ENCODE measurements at places on chromosomes 3 and 15. TPM values are rescaled to one million over a fixed set of nuclear protein-coding genes. Genes with fewer than 3 reads are reported as not detected.

Gene ZNF717
- total RNA-seq: 10.3 TPM

Gene POPDC2
- 0.66 TPM for total RNA-seq

DNA sequence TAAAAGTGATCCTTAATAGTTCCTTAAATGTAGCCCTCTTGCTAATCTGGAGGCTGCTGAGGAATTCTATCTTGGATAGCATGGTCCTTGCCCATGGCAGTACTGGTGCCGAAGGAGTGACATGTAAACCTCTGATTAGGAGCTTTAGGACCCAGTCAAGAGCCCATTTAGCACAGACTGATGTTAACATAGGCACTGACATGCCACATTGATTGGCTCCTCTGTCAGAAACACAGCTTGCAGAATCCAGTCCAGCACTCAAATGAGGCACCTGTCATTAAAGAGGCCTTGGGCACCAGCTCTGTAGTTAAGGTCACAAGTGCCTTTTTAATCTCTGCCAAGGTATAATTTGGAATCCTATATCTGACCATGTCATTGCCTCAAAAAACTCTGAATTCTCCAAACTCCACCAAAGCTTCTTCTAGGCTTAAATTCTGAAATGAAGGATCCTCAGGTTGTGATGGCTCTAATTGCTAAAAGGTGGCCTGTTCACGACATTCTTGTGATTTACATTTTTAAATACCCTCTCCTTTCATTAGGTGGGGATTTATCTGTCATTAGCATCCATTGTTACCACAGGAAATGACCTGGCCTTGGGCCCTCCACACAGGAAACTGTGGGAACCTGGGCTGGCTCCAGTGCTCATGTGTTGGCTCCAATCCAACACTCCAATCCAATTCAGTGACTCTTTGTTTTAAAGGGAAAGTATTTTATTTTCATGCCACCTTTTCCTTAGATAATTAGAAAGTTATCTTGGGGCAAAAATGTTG, 57.3 kb upstream of the RNF7 start:
- H3K27me3 ChIP-seq: peaks cover 4% of the 10 kb centered on the region
- H3K4me3 ChIP-seq: no peak overlapping the region
- no peaks in the 10 kb centered on the region for H3K36me3 ChIP-seq
- peaks cover 5% of the 10 kb centered on the region for H3K4me1 ChIP-seq
- DNase-seq: no peak

GRCh38 chr3:143123353-143123984, 3.9 kb downstream of the CHST2 start:
- peaks cover 5% of the 10 kb centered on the region for H3K36me3 ChIP-seq
- H3K27ac ChIP-seq: peak overlapping the region; percentile 59
- DNase-seq: no peak
- H3K4me1 ChIP-seq: peaks cover 24% of the 10 kb centered on the region

GRCh38 chr3:194206320-194206719, 70.4 kb downstream of the HES1 start:
- H3K36me3 ChIP-seq: no peaks in the 10 kb centered on the region
- peaks cover 16% of the 10 kb centered on the region for H3K27me3 ChIP-seq
- DNase-seq: no peak
- no peak overlapping the region for H3K4me3 ChIP-seq
- H3K4me1 ChIP-seq: peaks cover 29% of the 10 kb centered on the region
- no peak overlapping the region for H3K27ac ChIP-seq

DNA sequence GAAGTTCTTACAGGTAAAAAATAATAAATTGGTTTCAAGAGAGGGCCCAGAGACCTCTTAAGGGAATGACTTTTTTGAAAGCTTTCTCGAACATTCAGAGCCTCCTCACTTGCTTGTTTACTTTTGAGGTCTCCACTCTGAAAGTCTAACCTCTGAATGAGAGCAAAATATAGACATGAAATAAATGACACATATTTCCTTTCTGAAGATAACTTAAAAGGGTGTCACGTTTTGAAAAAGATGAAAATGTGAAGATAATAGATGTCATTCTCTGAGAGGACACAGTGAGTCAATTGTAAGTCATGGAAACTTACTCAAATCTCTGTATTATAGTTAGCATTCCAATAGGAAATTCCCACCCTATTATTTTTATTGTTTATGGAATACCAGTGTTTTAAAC, 44.6 kb downstream of the HACD2 start:
- DNase-seq: no peak
- no peaks in the 10 kb centered on the region for H3K27me3 ChIP-seq
- H3K4me3 ChIP-seq: no peak overlapping the region
- peaks cover 12% of the 10 kb centered on the region for H3K4me1 ChIP-seq

DNA sequence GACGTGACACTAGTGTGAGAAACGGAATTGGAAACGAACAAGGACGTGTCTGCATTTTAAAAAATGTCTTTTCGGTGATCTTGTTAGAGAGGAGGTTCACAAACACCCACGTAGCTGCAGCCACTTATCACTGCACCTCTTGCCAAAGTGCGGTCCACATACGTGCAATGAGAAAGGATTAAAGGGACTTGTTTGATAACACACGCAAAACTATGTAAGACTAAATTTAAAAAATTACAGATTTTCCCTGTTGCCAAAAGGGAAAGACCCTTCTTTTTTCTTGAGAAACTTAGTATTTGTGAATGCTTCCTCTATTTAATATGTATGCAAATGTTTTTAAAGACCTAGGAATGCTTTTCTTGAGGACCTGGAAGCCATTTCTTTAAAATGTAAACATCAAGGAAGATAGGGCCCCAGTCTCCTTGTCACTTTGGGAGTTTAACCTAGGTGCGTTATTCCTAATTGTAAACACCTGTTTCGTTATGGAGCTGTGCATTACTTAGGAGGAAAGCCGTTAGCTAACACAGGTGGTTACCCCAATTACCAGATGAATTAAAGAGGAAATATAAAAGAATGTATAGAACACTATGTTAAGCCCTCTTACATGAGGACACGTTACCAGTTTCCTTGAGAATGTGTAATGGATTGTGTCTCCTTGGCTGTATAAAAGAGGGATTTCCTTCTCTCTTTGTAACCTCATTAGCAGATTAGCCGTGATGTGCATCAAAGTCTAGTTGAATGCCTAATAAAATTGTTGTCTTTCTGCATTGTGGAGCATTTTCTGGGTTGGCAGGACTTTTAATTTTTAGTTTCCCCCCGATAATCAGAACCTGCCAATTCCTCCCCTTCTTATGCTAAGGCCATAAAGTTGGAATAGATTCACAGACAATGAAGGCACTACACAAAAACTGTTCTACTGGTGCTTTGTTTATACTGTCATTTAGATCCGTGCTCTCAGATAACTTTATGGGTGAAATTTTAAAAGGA, 1.0 kb downstream of the LEKR1 start:
- peaks cover 24% of the 10 kb centered on the region for H3K4me1 ChIP-seq
- H3K27ac ChIP-seq: peak overlapping the region; percentile 98
